ENCODE measurements at places on chromosomes 4 and X.

- no peak for DNase-seq
Observed at GRCh38 chr4:127194281-127194680, 438.5 kb upstream of the INTU start.

DNA sequence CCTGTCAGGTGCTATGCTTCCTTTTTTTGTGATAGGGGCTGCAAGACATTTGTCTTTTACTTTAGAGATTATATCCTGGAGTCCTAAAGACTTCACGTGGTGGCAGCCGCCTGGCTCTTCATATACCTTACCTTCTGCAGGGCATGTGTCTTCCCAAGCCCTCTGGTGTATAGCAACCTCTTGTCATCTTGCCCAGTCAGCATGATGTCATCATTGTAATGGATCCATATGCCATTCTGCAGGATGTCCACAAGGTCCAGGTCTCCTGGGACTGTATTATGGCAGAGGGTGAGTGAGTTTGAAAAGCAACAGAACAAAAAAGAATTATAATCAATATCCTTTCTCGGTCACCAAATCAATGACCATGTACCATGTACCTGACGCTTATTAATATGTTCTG, 82.2 kb upstream of the SCOC start:
- no peak for DNase-seq

GRCh38 chr4:7973545-7973981, 33.9 kb upstream of the AFAP1 start:
- no peak for DNase-seq

GRCh38 chrX:46643636-46644035, 70.1 kb downstream of the CHST7 start:
- no peak for DNase-seq

DNA sequence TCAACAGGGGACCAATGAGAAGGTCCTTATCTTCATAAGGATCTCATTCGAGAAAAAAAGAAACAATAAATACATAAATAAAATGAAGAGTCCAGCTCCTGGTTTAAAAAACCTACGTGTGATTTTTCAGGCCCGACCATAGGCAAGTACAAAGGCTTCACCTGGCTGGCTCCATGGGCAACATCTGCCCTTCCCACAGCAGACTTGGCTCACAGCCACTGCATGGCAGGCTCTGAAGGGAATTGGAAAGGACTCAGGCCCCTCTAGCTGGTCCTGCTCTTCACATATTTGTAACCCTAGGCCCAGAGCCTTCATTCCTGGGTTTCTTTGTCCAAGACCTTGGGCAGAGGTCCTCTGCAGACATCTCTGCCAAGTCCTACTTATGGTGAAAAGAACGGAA, 228.1 kb downstream of the QDPR start:
- DNase-seq: no peak

- DNase-seq: no peak
Observed at GRCh38 chrX:133633162-133633561, 217.9 kb upstream of the GPC4 start.

DNA sequence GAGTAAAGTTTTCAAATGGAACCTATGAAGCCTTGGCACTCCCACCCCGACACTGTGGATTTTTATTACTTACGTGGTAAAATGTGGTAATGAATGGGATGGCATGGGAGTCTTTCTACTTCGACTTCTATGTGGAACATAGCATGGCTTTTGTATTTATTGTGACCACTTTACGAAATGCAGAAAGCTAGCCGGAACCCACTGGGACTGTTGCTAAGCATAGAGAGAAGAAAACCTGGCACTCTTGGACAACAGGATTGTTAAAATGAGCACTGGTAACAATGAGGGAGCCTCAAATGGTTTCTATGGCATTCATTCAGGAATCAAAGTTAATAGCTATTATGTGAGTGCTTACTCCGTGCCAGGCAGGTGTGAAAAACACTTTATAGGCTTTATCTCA, 113.3 kb downstream of the PDS5A start:
- DNase-seq: no peak

Measured in stimulated activated CD8-positive, alpha-beta memory T cell treated with anti-CD3 and anti-CD28 coated beads, Interleukin-7, amount 100 ng/mL, for 1 hour (primary cell).